Activated CD4-positive, alpha-beta T cell treated with anti-CD3 and anti-CD28 coated beads, Interleukin-2, amount 10 ng/mL, durations not matched to agents 7 days and 5 days (primary cell): ENCODE measurements at places on chromosomes 12 and 14. TPM values are rescaled to one million over a fixed set of nuclear protein-coding genes. Genes with fewer than 3 reads are reported as not detected.

MYF6 gene
- total RNA-seq = not detected

DCP1B gene
- 14.9 TPM for total RNA-seq

CCDC88C gene
- total RNA-seq = 193 TPM

LRRIQ1 gene
- not detected for total RNA-seq

- no peak overlapping the region for H3K27ac ChIP-seq
- H3K4me3 ChIP-seq = no peak overlapping the region
- H3K27me3 ChIP-seq = peaks cover 2% of the 10 kb centered on the region
Observed at GRCh38 chr14:59771577-59771976, 99.0 kb downstream of the RTN1 start.

DNA sequence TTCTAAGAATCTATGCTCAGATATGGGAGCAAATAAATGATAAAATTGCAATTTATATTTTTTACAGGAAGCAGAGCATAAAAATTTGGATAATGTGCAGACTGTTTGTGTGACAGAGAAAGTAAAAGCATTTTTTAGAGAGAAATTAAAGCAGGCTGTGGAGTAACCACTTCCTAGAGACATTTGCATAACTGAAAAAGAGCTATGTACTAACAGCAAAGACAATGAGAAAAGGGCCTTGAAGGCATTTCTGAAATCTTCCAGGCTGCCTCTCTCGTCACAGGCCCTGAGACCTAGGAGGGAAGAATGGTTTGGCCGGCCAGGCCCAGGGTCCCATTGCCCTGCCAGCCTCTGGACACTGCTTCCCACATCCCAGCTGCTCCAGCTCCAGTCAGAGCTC lies 247.2 kb downstream of the ALX1 start:
- H3K27me3 ChIP-seq = no peaks in the 10 kb centered on the region
- no peak for DNase-seq
- H3K4me3 ChIP-seq = no peak overlapping the region
- peaks cover 2% of the 10 kb centered on the region for H3K4me1 ChIP-seq

DNA sequence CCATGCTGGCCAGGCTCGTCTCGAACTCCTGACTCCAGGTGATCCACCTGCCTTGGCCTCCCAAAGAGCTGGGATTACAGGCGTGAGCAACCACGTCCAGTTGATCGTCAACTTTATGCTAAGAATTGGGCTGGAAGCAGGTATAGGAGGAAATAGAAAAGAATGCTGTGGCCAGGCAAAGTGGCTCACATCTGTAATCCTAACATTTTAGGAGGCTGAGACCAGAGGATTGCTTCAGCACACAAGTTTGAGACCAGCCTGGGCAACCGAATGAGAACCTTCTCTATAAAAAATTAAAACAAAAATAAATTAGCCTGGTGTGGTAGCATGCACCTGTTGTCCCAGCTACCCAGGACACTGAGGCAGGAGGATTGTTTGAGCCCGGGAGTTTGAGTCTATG lies 37.1 kb upstream of the SNX6 start:
- H3K27ac ChIP-seq = no peak overlapping the region
- no peak for DNase-seq
- H3K27me3 ChIP-seq = no peaks in the 10 kb centered on the region
- H3K36me3 ChIP-seq = no peaks in the 10 kb centered on the region
- no peak overlapping the region for H3K4me3 ChIP-seq

DNA sequence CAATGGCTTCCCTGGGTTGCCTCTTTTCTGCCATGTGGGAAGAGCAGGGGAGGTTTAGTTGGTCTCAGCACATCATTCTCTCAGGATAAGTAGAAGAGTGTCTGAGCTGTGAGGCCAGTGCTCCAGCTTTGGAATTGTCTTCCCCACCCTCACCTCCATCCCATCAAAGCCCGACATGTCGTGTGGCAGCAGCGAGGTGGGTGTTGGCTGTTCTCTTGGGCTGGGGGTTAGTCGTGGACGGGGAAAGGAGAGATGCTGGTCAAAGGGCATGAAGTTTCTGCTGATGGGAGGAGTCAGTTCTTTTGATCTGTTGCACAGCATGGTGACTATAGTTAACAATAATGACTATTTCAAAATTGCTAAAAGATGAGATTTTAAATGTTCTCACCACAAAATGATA lies 404.2 kb downstream of the TMEM121 start:
- no peak for DNase-seq
- no peak overlapping the region for H3K4me3 ChIP-seq
- peaks cover 47% of the 10 kb centered on the region for H3K27me3 ChIP-seq
- no peak overlapping the region for H3K27ac ChIP-seq
- no peaks in the 10 kb centered on the region for H3K4me1 ChIP-seq

GRCh38 chr14:76900682-76901081 lies 74.5 kb downstream of the LRRC74A start:
- peaks cover 6% of the 10 kb centered on the region for H3K27me3 ChIP-seq
- H3K4me3 ChIP-seq = no peak overlapping the region
- no peaks in the 10 kb centered on the region for H3K36me3 ChIP-seq
- no peak for DNase-seq
- H3K27ac ChIP-seq = no peak overlapping the region

DNA sequence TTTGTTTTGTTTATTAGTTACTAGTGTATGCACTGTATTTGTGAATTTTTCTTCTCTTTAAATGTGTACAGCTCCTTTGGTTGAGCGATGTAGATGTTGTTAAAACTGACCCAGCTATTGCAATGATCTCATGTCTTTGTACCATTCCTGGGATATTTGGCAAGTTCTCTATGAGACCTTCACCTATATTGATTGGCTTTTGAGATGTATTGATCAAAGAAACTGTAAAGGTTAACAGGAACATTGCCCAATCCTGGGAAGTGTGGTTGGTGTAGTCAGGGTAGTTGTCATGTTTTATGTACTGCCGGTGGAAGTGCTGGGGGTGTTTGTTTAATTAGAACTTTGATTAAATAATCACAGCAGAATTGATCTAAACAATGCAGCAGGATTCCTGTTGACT lies 43.1 kb downstream of the ACSS3 start:
- no peak overlapping the region for H3K27ac ChIP-seq
- H3K4me3 ChIP-seq = no peak overlapping the region
- H3K36me3 ChIP-seq = no peaks in the 10 kb centered on the region
- DNase-seq = no peak
- no peaks in the 10 kb centered on the region for H3K4me1 ChIP-seq

DNA sequence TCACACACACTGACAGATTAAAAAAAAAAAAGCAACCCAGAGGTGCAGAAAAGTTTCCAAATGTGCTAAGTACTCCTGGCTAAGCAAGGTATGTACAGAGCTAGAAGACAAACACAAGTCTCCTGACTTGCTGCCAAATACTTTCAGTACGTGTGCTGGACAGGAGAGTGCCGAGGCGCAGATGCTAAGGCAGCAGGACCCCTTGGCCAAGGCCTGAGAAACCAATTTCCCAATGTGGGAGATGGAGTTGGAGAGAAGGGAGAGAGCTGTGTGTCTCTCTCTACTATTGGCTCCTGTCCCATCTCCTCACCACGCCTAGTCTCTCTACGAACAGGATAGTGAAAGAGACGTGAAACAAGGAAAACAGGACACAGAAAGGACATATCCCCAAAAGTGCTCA lies 5.3 kb downstream of the SPRYD3 start:
- DNase-seq = no peak
- peaks cover 49% of the 10 kb centered on the region for H3K36me3 ChIP-seq
- no peak overlapping the region for H3K4me3 ChIP-seq
- no peak overlapping the region for H3K27ac ChIP-seq

GRCh38 chr14:69999261-69999674 lies 120.1 kb downstream of the SMOC1 start:
- no peak for DNase-seq
- H3K4me1 ChIP-seq = no peaks in the 10 kb centered on the region
- H3K4me3 ChIP-seq = no peak overlapping the region
- peaks cover 16% of the 10 kb centered on the region for H3K27me3 ChIP-seq
- H3K36me3 ChIP-seq = no peaks in the 10 kb centered on the region

DNA sequence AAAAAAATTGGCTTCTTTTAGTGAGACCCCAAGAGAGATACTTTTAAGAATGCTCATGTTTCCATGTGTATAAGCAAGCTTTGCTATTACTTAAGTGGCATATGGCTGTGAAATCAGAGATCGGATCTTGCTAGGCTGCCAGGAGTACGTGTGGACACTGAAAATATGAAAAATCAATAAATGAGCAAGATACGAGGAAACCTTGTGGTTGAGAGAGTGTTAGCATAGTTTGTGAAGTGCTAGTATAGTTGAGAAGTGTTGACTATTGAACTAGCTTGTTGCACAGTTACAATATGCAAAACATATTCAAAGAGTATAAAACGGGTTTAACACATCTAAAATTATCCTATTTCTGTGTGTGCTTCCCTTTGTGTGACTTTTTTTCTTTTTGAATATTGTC lies 230.9 kb upstream of the NOVA1 start:
- H3K4me1 ChIP-seq = no peaks in the 10 kb centered on the region
- H3K27me3 ChIP-seq = no peaks in the 10 kb centered on the region
- DNase-seq = no peak
